ENCODE measurements at places on chromosomes 5 and 9.

DNA sequence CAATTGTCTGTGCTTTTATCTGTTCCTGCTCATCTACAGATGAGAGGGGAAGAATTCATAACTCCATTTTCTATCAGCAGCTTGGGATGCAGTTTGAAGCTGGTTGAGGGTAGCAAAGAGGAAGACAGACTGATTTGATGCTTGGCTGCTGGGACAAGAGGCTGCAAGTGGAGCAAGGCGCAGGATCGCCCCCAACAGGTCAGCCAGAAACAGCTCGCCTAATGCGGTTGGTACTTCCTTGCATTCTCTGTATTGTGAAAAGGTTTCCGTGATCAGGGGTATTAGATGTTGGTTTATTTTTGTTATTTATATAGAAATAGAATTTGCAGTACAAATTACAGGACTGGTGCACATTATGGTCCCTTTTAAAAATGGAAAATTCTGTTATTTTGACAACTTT, 40.6 kb downstream of the ZNF883 start:
- DNase-seq = no peak

DNA sequence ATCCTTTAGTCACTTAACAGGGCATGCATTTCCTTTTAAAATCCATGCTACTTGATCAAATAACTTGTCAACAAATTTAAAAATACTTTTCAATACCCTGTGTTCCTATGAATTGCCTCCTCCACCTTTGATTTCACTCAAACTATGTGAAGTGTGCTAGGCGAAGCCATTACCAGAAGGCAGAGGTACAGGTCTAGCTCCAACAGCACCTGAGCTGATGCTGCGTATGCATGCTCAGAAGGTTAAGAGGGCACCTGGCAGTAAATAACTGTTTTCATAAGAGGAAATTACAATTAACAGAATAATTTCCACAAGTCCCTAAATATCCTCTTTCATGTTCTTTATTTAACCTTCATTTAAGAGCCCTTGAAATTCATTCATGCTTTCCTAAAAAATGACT, 251.8 kb downstream of the EFNA5 start:
- DNase-seq = no peak

DNA sequence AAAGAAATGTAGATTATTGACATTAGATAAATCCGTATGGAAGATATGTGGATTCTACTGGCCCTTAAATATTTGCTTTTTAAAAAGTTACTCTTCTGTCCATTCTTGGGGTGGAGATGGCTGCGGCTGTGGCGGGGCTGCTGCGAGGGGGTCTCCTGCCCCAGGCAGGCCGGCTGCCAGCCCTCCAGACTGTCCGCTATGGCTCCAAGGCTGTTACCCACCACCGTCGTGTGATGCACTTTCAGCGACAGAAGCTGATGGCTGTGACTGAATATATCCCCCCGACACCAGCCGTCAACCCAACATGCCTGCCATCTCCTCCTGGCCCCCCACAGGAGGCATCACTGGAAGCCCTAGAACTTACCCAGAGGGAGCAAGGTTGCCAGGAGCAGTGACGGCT, 50.7 kb downstream of the FAM170A start:
- DNase-seq = no peak

- no peak for DNase-seq
Measured at GRCh38 chr9:93183663-93184431, at the start of gene WNK2. WNK2 (plus strand) TSS chr9:93184139; CDS start chr9:93184930, 791 bp downstream.

DNA sequence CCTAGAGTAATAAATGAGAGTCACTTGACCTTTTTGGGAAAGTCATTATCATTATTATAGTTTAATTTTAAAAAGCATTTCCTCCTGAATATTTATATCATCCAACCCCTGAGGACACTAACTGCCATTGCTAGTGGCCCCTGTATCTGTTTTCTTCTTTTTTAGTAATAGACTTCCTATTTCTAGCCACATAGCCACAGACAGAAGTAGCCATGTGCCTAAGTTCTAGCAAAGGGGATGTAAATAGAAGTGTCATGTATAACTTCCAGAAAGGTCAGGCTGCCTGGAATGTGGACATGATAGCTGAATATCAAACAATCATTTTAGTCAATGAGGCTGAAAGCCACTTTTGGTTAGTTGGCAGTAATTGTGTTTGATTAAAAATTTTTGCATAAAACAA, 37.5 kb upstream of the IQGAP2 start:
- no peak for DNase-seq

DNA sequence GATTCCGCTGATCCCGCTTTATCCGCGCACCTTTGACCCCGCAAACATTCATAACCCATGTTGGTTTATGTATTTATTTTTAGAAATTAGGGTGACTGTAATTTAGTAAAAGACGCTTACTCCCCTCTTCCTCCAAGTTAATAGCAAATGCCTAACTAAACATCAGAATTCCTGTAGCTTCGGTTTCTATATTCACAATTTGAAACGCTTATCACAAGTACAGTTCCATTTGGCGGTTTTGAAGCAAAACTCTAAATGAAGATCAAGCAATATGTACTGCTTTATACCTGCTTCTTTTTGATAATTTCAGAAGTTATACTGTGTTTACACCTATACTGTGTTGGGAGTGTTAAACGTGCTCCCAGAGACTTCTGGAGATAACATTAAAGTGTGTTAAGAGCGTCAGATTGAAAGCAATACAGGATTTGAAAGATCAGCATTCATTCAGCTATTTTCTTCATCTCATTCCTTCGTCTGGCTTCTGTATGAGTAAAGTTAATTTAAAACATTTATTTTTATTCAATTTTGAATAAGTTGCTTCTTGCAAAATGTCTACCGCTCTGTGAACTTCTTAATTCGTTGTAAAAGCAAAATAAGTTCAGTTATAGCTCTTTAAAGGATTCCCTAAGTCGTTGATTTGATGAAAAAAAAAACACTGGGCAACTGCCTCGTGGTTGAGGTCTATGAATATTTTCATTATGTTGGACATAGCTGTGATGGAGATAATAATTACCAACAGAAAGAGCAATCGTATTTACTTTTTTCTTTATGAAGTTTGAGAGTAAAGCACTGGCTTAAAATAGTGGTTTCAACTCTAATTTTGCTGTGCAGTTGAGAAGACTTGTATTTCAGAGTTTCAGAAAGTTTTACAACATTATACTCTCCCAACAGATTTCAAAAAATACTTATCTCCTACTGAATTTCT, 2.5 kb downstream of the PRDM6 start:
- DNase-seq = no peak

GRCh38 chr9:68751556-68751955, 46.5 kb downstream of the PIP5K1B start:
- DNase-seq = no peak

GRCh38 chr5:158933494-158934318, 166.0 kb downstream of the EBF1 start:
- DNase-seq = no peak

DNA sequence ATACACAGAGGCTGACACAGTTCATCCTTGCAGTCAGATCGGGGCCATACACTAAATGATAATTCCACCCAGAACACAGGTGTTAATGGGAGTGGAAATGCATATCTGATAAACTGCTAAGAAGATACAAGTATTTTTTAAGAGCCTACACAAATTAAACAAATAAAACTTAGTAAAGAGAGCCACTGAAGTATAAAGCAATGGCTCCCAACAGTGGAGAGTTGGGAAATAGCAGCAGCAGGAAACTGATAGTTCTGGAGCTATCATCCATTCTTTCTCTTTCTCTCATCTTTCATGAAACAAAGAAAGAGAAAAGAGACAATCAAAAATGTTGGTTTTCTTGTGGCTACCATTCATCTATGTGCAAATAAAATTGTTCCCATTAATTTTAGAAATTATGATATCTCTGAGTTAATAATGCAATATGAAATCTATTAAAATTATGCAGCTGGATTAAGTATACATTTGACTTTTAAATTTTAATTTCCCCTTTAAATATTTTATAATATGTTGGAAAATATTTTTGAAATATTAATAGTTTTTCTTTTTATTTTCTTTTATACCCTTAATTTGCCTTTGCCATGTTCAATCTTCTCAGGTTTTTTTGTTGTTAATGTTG, 120.8 kb downstream of the EMB start:
- no peak for DNase-seq

- DNase-seq = no peak
Measured at GRCh38 chr5:142259758-142260157, 65.1 kb downstream of the SPRY4 start.

All from activated CD4-positive, CD25-positive, alpha-beta regulatory T cell treated with anti-CD3 and anti-CD28 coated beads, Interleukin-2, amount 50 U/mL, for 16 hours (primary cell).